ELR (cell line): ENCODE measurements at places on chromosomes 13 and 19.

DNA sequence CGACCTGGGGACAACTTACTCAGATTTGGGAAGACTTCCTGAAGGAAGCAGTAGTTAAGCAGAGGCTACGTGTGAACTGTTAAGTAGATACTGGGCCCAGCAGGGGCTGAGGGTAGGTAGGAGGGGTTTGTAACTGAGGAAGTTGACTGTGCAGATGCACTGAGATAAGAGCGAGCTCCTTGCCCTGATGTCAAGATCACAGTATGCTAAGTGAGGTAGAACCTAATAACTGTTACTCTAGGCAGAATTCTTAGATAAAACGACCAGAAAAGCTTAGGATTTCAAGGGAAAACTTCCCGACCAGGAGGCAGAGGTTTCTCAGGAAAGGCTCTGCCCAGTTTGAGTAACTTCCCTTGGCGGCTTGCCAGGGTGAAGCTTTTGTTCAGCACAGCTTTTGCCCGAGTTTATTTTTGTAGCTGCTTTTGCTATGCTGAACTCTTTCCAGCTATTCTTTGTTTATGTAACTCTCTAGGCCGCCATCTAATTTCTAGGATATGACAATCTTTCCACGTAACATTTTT lies 632.1 kb downstream of the DIAPH3 start:
- peak; percentile 49 for DNase-seq

GRCh38 chr19:29837448-29837981 lies 25.7 kb downstream of the CCNE1 start:
- no peak for DNase-seq

GRCh38 chr13:22855926-22856325 lies 324.9 kb upstream of the SGCG start:
- DNase-seq, result no peak

DNA sequence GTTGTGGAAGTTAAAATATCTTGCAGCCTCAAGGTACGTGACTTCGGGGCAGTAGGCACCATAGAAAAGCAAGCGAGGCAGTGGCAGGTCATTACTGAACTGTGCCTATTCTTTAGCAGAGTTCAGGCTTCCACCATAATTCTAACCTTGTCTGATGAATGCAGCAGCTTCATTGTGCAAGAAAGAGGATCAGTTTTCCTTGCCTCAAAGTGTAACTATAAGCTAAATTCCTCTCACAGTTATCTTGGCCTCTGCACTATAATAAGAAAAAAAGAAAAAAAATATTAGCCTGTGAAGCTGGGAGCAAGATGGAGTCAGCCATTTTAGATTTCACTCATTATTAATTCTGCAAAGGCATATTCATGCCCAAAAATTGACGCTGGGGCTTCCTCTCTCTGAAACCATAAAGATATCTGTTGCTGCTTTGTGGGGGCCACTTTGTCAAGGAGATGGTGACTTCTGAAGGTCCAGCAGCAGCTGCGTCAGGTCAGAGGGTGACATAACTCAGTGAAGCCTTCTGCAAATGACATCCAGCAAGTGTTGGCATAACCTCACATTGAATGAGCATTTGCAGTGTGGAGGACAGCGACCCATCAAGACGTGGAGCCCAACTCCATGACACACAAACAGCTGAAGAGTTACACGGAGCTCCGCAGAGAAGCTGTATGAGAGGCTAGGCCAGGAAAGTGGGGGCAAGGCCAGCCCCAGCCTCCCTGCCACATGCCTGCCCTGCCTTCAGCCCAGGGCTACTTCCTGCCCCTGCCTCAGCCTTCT lies 23.1 kb upstream of the SACS start:
- no peak for DNase-seq

DNA sequence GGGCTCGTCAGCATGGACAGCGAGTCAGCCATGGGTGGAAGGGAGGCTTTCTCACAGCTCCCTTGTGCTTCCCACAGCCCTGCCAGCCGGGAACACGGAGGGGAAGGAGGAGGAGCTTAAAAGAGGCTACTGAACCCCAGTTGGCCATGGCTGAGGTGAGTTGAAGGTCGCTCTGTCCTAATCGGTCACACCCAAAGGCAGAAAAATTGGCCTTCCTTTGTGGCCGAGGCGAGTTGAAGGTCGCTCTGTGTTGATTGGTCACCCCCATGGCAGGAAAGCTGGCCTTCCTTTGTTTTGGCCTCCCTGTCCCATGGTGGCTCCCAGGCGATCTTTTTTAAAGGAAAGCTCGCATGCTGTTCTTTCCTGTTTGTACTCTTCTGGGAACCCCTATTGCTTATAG lies 5.1 kb downstream of the ZNF473 start:
- no peak for DNase-seq

DNA sequence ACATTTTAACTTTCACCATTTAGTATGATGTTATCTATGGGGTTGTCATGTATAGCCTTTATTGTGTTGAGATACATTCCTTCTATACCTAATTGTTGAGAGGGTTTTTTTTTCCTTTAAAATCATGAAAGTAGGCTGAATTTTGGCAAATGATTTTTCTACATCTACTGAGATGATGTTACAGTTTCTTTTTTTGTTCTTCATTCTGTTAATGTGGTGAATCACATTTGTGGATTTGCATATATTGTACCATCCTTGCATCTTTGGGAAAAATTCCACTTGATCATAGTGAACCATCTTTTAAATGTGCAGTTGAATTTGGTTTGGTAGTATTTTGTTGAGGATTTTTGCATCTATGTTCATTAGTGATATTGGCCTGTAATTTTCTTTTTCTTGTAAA lies 29.2 kb downstream of the CCNA1 start:
- no peak for DNase-seq

DNA sequence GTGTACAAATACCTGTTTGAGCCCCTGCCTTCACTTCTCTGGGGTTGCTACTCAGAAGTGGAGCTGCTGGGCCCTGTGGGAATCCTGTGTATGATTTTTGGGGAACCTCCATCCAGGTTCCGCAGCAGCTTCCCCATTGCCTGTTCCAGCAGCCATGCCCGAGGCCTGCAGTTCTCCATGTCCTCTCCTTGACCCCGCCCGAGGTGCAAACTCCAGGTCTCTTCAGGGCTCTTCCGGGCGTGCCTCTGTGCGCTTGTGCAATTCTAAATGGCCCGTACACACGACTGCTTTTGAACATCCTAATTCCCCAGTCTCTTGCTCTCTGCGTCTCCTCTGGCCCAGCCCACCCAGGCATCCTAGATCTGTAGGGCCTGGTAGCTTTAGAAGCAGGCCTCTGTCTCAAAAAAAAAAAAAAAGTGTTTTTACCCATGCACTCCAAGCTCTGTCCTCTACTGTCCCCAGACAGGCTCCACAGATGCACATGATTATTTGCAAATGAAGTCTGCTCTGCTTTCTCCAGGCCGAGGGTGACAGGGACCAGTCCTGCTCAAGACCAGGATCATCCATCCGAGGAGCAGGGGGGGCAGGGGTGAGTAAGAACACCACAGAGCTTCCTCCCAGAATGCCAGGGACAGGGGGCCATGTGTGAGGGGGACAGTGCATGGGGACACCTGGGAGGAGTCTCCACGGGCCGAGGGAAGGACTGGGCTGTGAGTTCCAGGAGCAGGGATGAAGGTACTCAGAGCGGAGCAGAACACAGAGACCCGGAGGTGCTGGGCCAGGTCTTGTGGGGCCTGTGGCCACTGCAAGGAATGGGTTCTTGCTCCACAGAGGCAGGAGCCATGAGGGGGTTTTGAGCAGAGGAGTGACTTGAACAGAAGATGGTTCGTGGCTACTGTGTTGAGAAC lies 51.7 kb downstream of the SLC7A9 start:
- no peak for DNase-seq

DNA sequence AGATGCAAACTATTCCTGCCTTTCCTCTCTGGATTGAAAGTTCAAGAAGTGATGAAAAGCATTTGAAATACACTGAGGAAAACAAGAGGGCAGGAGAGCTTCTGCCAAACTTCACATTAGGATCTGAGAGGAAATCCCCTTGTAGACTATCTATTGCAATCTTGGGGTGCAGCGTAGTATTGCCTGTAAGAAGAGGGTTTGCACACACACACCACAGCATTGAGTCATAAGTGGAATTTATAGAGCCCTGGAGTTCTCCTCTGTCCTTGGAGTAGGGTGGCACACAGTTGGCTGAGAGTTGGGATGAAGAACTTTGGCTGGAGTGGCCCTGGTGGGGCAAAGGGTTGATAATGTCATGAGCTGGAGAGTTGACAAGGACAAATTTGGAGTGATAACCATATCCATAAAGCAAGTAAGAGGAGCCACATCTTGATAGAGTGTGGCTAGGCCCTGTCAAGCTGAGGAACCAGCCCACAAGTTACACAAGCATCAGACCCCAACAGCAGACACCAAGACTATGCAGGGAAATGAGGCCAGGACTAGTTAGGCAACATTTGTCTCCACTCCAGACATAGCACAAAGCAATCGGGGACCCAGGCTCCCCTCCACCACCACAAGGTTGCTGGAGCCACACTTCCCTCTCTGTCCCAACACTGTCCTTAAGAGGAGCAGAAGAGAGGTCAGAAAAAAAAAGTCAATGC lies 520.9 kb downstream of the KLF5 start:
- no peak for DNase-seq

GRCh38 chr13:47170971-47171370 lies 274.1 kb upstream of the HTR2A start:
- no peak for DNase-seq

DNA sequence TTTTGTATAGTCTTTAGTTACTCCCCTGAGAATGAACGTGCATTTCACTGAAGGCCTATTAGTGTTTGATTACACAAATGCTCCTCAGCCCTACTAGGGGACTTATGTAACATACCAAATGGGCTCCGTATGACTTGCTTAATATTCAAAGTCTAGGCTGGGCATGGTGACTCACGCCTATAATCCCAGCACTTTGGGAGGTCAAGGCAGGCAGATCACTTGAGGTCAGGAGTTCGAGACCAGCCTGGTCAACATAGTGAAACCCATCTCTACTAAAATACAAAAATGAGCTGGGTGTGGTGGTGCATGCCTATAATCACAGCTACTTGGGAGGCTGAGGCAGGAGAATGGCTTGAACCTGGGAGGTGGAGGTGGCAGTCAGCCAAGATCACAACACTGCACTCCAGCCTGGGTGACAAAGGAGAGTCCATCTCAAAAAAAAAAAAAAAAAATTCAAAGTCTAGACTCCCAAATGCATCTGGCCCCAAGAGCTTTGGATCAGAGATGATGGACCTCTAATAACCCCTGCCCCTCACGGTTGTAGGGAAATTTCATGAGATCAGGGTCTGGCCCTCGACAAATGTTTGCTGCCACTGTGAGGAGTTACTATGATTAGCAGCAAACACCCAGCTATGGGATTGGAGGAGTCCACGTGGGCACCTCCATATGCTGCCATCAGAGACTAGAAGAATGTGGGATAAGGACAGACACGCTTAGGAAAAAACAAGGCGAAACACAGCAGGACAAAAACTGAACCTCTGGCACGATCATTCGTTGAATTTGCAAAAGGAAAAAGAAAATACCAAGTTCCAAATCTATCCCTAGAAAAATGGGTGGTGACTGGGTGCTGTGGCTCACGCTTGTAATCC lies 4.6 kb downstream of the FBXO17 start:
- DNase-seq, result peak; percentile 11

GRCh38 chr13:97259798-97260714 lies 37.9 kb downstream of the MBNL2 start:
- DNase-seq, result peak; percentile 74

GRCh38 chr19:6752256-6753177 lies 13.0 kb downstream of the TRIP10 start:
- DNase-seq, result no peak

DNA sequence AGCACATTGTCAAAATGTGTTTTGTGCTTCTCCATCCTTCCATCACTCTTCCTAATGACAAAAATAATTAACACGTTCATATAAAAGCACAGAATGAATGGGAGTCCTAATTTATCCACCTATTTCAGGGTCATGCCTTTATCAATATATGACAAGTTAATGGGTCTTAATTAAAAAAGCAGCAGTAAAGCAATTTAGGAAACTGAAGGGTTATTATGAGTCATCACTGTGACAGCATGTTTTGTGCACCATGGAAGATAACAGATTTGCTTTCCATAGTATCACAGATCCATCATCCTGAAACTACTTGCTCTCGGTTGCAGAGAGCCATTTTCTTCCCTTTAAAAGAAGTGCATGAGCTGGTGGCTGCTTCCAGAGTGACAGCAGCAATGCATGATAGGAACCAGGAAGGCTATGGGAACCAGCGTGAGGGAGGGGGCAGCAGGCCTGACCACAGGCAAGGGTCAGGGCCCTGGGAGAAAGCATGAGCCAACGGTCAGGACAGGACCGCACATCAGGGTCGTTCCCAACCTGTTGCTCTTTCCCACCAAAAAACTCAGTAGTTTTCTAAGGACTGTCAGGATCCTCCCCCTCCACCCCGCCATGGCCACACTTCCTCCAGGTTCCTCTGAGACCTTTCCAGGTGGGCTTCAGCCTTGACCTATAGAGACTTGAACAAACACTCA lies 784.1 kb downstream of the UQCRFS1 start:
- DNase-seq, result no peak

- no peak for DNase-seq
These were observed 11.8 kb downstream of the PGLS start for GRCh38 chr19:17522988-17523872.

- DNase-seq, result no peak
These were observed 15.6 kb downstream of the WDR88 start for GRCh38 chr19:33147538-33147937.

DNA sequence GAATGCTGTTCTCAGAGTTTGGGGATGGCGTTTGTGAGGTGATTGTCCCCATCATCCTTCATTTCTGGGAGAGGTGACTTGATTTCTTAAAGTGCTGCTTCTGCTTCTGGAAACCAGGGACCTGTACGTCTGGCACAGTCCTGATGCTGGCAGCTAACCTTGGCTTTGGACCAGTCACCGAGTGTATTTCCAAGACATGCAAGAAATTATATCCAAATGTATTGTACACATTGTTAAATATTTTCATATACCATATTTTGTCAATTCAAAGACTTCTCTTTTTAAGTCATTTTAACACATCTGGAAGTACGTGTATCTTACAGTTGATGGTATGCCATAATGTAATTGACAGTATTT lies 97.4 kb downstream of the ARHGEF7 start:
- no peak for DNase-seq

- no peak for DNase-seq
These were observed 116.6 kb upstream of the RNF113B start for GRCh38 chr13:98293570-98294142.

DNA sequence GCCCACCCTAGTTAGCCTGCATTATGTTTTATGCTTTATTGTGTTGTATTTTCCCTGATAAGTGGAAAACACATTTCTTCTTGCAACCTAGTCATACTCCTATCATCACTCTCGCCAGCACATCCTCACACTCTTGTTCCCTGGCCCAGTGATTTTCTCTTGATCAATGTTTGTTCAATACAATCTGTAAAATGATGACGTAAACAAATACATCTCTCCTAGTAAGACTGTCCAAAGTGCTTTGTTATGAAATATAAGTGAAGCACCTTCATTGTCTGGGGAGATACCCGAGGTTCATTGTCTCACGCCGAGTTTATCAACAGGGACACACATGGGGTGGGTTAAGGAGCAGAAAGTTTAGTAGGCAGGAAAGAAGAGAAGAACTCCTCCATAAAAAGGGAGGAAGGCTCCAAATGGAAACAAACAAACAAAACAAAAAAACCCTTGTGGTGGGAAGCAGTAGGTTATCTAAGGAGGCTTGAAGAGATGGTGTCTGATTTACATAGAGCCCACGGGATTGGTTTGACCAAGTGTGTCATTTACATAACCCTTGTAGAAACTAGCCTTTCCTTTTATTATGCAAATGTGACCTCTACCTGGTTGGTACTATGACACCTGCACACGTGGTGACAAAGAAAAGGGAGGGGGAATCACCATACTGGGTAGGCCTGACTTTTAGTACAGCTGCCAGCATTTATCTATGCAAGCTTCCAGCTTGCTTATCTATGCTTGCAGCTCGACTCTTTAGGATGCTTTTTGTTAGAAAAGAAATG lies 1317.9 kb upstream of the SPRY2 start:
- no peak for DNase-seq

GRCh38 chr19:1874554-1875185 lies 10.6 kb downstream of the ABHD17A start:
- peak; percentile 52 for DNase-seq
